ENCODE measurements at places on chromosomes 13 and 19.

DNA sequence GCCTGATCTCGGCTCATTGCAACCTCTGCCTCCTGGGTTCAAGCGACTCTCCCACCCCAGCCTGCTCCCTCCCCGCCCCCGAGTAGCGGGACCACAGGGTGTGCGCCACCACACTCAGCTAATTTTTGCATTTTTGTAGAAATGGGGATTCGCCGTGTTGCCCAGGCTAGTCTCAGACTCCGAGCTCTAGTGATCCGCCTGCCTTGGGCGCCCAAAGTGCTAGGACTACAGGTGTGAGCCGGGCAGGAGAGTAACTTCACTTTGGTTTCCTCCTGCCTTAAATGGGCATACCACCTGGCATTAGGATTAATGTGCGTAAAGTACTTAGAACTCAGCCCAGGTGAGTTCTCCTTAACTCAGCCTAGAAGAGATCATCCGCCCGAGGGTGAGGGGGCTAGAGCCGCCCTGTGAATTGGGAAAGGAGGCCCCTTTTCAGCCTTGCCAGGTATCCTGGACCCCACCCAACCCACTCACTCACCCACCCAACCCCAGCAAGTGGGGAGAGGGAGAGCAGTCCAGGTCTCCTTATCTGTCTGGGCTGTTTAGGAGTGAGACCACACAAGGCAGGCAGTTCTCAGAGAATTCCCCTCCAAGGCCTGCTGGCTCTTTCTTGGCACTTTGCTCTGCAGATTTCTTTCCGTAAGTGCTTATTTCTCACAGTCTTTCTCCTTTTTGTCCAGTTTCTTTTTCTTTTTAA lies 1.2 kb upstream of the ZFP36 start:
- DNase-seq: no peak

GRCh38 chr19:14333101-14333871 lies 48.0 kb upstream of the ADGRE5 start:
- DNase-seq: no peak

DNA sequence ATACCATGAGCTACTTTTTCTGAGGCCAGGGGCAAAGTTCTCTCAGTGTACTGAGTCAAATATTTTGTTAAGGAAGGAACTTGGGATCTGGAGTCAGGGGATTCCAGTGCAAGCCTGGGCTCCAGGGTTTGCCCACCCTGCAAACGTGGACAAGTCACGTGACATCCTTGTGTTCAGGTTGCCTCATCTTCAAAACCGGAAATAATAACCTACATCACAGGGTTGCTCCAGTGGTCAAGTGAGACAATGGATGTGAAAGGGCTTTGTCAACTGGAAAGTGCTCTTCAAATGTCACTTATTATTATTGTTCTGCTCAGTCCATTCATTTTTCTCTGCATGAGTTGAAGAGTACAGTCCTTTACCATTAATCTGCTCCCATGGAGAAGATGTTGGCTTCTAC lies 414.9 kb downstream of the COG6 start:
- no peak for DNase-seq

DNA sequence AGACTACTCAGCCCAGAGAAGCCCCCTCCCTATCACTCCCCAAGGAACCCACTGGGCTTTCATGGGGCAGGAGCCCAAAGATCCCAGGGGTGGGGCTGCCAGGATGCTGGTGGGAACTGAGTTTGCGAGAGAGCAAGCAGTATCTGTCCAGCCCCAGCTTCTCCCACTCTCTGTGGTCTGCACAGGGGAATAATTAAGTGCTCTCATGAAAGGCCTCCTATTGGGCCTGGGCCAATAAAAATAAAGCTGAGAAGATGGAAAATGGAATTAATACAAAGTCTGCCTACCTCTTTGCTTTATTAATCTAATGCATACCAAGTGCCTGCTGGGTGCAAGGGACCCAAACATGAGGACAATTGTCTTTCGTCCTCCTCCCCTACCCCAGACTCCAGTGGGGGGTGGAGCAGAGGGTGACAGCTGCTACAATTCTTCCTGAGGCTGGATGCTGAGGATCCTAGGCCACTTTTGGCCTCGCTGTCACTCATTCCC lies 5.4 kb downstream of the DDX39A start:
- no peak for DNase-seq

GRCh38 chr13:113967729-113968462 lies 6.0 kb downstream of the C13orf46 start:
- DNase-seq: no peak
